ENCODE measurements at places on chromosomes 11 and 22.

DNA sequence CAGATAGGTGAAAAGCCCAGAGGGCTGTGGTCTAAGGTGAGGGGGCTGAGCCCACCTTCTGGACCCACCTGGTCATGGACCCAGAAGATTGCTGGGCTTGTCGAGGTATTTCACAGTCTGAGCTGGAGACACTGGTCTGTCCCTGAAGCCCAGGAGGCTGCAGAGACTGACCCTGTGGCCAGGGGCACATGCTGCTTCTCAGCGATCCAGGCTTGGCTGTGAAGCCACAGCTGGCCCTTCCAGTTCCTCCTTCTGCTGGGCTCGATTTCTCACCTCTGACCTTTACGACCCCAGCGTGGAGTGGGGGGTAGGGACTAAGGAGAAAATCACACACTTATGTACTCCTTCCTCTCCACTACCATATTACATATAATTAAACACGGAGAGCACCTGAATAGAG is 88.5 kb downstream of the NECTIN1 start:
- no peak for DNase-seq

- no peak for DNase-seq
Observed at GRCh38 chr11:68950270-68950669, 30.5 kb downstream of the MRGPRD start.

DNA sequence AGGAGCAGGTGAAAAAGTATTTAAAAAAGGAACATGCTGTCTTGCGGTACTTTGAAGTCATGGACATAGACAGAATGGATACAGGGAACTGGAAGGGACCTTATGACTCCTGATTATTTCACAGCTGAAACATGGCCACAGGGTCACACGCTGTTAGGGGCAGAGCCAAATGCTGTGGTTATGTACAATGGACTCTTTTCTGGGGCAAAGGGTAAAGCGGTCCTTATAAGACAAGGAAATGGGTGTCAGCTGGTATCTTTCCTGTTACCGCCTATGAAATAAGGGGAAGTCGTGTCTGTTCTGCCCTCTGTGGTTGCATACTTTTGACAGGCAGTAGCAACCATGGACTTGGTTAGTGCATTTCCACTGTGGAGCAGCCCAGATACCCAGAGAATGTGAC is 12.8 kb upstream of the ST14 start:
- DNase-seq = no peak

DNA sequence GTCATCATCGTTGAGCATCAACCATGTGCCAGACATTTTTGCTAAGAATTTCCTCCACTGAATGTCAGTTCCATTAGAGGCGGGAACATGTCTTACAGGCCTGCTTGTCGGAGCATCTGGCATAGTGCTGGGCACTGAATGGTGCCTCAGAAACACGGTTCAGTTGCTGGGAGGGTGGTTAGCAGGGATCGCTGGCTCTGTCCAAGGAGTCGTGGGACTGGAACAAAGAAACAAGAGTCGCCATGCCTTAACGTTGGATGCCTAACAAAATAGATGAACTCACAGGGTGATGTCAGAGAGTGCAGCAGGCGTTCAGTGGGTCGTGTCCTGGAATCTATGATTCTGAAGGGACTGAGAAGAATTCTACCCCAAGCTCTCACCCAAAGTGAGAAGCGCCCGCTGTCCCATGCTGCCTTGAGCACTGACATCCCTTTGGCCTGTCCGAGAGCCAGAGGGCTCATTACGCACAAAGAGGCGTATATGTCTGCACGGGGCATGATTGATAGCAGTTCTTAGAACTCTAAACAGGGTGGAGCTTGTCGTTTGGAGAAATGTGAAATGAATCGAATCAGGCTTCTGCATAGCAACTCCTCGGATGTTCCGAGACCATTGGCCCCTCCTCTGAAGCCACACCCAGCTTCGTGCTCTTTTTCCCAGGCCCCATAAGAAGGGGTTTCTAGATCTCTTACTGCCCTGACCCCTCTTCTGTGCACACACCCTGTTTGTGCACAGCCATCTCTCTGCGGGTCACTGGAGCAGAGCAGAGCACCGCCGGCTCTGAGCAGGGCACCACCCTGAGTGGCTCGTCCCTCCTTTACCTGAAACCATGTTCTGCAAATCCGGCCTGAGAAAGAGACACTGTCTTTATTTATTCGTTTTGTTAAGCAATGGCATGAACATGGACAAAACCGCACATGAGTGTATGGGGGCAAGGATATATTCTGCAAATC is 113.1 kb upstream of the B3GAT1 start:
- no peak for DNase-seq

- DNase-seq = no peak
Observed at GRCh38 chr11:2138431-2139122, 612 bp downstream of the IGF2 start.

GRCh38 chr11:62889484-62890437 is 9.1 kb downstream of the SLC3A2 start:
- DNase-seq = peak; percentile 79

DNA sequence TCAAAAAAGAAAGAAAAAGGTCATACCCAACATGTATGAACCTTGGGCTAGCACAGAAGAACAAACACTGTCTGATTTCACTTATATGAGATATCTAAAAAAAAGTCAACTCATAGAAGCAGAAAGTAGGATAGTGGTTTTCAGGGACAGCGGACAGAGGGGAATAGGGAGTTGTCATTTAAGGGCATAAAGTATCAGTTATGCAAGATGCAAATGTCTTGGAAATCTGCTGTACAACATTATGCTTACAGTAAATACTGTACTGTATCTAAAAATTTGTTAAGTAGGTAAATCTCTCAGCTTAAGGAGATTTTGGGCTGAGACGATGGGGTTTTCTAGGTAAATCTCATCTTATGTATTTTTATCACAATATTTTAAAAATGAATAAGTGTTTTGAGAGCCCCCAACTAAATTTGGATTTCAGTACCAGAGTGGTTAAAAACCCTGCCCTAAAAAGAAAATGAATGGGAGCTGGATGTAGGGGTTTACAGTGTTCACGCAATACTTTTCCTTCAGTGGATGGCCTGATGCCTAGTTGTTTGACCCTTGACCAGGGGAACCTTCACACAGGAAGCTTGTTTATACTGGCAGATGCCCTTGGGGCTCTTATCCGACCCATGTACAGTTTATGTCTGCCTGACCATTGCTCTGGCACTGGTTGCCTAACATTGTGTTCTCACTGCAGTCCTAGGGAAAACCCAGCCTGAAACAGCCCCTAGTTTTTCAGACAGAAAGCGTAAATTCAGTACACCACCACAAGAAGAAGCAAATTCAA is 34.8 kb downstream of the SLC22A9 start:
- DNase-seq = peak; percentile 71

DNA sequence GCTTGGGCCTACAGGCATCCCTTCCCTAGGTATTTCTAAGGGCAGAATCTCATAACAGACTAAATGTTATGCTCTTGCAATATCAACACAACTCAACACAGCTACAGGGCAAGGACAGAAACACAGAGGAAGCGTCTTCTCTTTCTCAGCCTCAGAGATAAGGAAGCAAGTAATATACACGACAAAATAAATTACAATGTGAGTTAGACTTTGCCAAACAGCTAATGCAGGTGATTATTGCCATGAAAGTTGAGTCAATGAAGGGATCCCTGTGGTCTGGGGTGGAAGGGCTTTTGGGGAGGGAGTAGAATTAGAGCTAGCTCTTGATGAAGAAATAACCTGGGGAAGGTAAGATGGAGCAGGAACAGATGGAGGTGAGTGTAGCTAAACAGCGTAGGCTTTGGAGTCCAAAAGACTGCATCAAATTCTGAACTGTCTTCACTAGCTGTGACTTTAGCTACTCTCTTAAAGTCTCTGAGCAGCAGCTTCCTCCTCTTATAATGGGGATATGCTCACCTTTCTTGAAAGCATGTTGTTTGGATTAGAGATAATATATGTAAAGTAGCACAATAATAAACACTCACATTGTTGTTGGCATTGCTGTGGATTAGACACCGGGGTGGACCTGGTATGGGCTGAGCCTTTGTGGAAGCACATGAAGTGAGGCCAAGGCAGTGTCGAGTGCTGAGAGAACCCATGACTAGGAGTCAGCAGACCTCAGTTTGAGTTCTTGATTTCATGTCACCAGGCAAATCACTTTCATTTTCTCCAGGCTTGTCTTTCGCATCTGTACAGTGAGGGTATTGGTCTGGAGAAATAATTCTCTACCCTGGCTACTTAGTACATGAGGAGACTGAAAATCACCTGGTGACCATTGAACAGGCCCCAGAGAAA is 41.0 kb upstream of the AQP11 start:
- no peak for DNase-seq

- DNase-seq = no peak
Observed at GRCh38 chr11:95888439-95888838, 35.5 kb downstream of the MTMR2 start.

- DNase-seq = peak; percentile 50
Observed at GRCh38 chr22:49046546-49047361, 780.9 kb downstream of the BRD1 start.

GRCh38 chr11:75263944-75264349 is 23.4 kb downstream of the TPBGL start:
- no peak for DNase-seq

DNA sequence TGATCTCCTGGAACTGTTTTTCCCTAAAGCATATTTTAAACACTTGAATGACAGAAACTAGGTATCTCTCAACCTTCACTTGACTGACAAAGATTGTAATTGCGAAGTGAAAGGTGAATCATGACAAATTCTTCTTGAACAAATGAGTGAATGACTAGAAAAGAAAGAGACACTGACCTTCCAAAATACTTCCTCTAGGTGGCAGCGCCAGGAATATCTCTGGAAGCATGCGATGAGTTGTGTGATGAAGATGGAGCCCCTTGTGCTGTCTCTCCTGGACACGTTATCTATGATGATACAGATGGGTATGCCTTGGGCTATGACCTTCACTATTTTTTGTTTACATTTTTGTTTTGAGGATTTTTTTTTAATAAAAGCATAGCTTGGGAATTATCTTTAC is 7.0 kb upstream of the CASP12 start:
- DNase-seq = no peak

GRCh38 chr22:18148293-18148965 is 1.5 kb upstream of the USP18 start:
- DNase-seq = peak; percentile 94

- DNase-seq = no peak
Observed at GRCh38 chr11:64755681-64756361, 4.0 kb downstream of the PYGM start.

- no peak for DNase-seq
Observed at GRCh38 chr11:117479372-117479771, 151.7 kb downstream of the CEP164 start.

DNA sequence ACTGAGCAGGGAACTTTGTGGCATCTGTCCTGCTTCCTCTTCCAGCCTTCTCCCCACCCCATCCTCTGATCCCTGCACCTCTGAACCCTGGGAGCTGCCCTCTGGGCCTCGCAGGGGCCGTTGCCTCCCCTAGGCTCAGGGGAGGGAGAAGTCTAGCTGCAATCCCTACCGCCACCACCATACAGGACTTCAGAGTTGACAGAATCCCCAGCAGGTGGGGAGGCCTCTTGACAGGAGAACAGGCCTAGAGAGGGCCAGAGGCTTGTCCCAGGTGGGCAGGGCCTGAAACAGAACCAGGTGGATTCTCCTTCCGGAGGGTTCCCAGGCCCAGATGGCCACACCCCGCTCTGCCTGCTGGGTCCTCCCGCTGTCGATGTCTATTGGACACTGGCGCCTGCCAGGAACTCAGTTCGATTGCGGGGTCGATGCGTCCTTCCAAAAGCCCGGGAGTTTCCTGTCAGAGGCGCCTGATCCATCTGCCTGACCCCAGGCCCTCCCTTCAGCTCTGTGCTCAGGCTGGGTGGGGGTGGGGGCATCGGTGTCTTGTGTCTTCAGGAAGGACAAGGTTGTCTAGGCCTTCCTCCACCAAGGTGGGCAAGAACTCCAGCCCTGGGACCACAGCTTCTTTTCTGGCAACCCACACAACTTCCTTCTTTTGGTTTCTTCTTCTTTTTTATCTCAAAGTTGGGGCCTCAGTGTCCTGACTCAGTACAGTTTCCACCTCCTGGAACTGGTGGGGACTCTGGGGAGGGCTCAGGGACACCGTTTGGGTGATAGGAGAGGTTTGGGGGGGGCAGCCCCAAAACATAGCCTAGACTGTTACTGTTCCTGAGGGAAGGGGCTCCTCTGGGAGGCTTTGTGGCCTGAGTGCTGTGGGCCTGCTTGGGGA is 6.4 kb downstream of the STARD10 start:
- DNase-seq = peak; percentile 94

GRCh38 chr11:100105982-100106358 is 581.1 kb upstream of the ARHGAP42 start:
- no peak for DNase-seq

DNA sequence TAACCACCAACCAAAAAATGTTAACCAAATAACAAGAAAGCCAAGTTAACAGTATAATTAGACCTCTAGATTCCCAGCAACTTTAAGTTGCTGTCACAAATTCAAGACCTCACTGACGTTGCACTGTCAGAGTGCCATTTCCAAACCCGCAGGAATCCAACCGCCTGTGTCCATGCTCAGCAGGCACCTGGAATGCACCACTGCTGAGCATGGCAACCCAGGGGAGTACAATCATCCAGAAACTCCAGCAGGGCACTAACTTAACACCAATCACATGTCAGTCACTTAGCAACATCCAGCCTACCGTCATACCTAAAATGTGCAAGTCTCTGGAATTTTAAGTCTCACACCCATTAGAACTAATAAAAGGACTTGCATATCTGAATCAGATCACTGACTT is 48.8 kb downstream of the SMCO4 start:
- DNase-seq = no peak

DNA sequence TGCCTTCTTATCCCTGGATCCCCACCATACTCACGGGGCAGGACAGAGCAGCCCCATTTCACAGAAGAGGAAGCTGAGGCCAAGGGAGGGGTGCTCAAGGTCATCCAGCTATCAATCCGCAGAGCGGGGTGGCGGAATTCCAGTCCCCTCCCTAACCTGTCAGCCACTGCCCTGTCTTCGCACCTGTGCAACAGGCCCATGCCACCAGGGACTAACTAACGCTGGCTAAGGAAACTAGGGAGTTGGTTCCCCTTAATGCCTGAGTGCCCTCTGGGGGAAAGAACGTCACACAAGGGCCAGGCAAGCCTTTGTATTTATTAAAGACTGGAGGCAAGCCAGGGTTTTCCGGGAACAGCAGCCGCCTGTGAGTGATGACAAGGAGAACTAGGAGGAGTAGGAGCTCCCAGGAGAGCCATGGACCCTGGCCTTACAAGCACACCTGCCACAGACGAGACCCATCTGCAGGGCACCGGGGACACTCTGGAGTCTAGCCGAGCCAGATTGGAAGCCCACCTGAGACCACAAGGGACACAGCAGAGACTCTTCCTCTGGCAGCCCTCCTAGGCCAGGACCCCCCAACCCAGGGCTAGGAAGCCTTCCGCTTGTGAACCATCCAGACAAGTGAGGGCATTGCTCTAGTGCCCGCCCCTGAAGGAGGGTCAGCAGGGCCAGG is 64.4 kb downstream of the MYH9 start:
- DNase-seq = no peak

GRCh38 chr11:96205460-96205809 is 137.6 kb downstream of the MAML2 start:
- no peak for DNase-seq

- no peak for DNase-seq
Observed at GRCh38 chr11:81007046-81007445, 1566.2 kb upstream of the TENM4 start.

All from HepG2 (cell line).